ENCODE measurements at places on chromosomes 6 and 20.

GRCh38 chr6:30877419-30878262, 6.7 kb upstream of the DDR1 start:
- peak; percentile 67 for DNase-seq

- no peak for DNase-seq
Measured at GRCh38 chr6:138517635-138518034, 18.3 kb upstream of the NHSL1 start.

- DNase-seq: no peak
Measured at GRCh38 chr6:75065523-75065922, 140.3 kb downstream of the COL12A1 start.

GRCh38 chr6:129209355-129209754, 326.4 kb downstream of the LAMA2 start:
- no peak for DNase-seq

- no peak for DNase-seq
Measured at GRCh38 chr6:150273457-150274309, 95.1 kb upstream of the IYD start.

DNA sequence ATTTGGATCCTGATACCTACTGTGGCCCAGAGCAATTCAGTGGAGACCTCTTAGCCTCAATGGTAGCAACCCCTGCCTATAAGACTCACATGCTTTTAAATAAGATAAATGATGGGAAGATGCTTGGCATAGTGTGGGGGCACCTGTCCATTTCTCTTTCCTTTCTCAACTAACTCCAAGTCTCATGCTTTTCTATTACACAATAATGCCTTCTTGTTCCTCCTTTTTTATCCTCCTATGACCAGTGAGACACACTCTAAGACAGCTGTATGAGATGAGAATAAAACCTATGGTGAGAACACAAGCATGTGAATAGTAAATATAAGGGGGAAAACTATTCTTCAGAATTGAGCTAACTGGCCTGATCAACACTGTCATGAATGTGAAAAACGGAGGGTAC, 147.0 kb upstream of the STXBP5 start:
- DNase-seq: no peak

DNA sequence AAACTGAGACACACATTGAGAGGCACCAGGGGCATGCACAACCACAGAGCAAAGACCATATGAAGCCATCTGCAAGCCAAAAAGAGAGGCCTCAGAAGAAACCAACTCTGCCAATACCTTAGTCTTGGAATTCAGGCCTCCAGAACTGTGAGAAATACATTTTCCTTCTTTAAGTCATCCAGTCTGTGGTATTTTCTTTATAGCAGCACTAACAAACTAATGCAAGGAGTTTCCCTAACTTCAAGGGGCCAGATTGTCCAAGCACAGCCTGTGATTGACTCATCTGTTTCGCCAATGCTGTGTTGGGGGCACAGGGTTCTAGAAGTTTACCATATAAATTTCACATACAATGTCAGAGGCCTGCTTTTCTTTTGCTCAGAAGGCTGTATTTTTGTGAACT, 364.6 kb downstream of the GJA1 start:
- no peak for DNase-seq

- no peak for DNase-seq
Measured at GRCh38 chr6:84645563-84646266, 118.7 kb downstream of the TBX18 start.

DNA sequence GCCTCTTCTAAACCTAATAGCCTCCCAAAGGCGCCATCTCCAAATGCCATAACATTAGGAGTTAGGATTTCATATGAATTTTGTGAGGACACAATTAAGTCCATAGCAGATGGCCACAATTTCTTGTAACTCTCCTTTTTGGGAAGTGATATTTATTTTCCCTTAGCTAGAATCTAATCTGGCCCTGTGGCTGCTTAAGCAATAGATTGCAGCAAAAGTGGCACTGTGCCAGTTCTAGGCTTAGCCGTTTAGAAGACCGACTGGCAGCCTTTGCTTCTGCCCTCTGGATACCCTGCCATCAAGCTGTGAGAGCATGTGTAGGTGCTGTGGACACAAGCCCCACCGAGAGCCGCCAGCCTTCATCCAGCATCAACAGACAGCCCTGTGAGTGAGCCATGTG, 15.9 kb upstream of the ADGB start:
- no peak for DNase-seq

DNA sequence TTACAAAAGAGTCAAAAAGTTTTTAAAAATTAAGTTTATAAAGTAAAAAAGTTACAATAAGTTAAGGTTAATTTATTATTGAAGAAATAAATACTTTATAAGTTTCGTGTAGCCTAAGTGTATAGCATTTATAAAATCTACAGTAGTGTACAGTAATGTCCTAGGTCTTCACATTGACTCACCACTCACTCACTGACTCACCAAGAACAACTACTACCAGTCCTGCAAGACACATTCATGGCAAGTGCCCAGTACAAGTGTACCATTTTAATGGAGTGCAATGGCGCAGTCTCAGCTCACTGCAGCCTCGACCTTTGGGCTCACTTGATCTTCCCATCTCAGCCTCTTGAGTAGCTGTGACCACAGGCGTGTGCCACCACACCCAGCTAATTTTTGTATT, 128.2 kb downstream of the GPX5 start:
- DNase-seq: no peak

DNA sequence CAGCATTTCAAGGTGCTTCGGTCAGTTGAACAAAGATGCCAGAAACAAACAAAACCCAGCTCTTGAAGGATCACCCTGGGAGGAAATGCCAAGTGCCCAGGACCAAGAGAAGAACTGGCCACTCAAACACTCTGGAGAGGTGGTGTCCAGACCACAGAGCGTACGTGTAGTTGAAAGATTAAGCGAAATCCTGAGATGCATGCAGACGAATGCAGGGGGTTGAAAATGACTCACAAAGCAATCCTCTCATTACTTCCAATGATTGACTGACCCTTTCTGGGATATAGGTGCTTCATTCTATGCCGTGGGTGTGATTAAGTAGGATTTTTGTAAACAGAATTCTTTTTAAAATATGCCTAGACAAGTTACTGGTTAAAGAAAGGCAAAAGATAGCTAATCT, 71.5 kb upstream of the ATXN1 start:
- DNase-seq: no peak

- no peak for DNase-seq
Measured at GRCh38 chr6:150343434-150343833, 25.4 kb upstream of the IYD start.

GRCh38 chr6:3884007-3884745, 35.0 kb downstream of the FAM50B start:
- no peak for DNase-seq

GRCh38 chr6:21271428-21272155, 322.0 kb upstream of the SOX4 start:
- DNase-seq: no peak

DNA sequence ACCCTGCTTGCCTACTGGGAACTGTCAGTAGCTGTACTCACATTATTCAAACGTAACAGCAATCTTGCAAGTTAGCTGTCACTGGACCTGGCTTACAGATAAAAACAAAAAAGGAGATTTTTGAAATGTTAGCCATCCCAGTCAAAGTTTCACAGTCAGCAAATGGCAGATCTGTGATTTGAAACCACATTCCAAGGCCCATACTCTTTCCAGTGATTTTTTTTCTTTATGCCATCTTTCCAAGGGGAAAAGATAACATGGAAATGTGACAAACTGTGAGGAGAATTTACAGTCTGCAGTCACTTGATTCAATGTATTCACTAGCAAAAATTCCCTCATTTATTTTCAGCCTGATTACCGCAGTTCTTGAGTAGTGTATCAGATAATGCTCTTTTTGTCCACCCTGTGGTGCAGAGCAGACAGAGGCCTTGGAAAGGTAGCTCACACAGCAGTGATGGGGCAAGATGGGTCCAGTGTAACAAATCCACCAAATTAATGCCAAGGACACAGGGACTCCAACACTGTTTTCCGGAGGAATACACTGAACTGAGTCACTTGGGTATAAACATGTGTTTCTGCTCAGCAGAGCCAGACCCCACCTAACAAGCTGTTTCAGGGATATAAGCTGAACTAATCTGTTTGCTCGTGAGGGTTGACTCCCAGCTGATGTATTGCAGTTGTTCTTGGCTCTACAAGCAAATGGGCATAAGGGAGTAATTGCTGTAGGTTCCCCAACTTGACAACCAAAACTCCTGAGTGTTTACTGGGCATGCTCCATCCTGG, 49.9 kb upstream of the ADGRF1 start:
- DNase-seq: no peak

- DNase-seq: no peak
Measured at GRCh38 chr20:60237981-60238380, 279.8 kb downstream of the CDH26 start.

DNA sequence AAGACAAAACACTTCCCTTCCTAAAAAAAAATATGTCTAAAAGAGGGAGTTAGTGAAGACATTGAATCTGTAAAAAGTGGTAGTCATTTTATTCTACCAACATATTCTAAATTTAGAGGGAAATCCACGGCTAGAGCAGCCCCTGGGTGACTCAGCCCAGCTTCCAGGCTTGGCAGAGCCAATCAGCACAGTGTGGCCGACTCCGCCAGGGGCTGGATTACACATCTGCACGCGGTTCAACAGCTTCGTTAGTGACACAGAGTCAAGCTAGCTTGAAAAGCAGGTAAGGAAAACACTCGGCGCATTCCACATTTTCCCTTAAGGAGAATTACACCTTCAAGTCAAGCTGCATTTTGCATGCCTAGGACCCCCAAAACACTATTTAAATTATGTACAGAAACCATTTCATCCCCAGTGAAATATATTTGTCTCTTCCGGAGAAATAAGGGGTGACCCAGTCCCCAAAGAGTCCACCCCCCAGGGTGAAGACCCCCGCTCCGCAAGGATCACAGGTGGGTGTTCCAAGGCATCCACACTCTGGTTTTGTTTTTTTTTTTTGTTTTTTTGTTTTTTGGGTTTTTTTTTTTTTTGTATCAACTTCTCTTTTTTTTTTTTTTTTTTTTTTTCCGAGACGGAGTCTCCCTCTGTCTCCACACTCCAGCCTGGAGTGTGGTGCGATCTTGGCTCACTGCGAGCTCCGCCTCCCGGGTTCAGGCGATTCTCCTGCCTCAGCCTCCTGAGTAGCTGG, 58.4 kb upstream of the ARID1B start:
- DNase-seq: no peak
